H1 (cell line): ENCODE measurements at places on chromosomes 5 and 9. TPM values are rescaled to one million over a fixed set of nuclear protein-coding genes. Genes with fewer than 3 reads are reported as not detected.
A peak's percentile ranks its signal among the peaks of the same experiment; 100 is the strongest.

DNA sequence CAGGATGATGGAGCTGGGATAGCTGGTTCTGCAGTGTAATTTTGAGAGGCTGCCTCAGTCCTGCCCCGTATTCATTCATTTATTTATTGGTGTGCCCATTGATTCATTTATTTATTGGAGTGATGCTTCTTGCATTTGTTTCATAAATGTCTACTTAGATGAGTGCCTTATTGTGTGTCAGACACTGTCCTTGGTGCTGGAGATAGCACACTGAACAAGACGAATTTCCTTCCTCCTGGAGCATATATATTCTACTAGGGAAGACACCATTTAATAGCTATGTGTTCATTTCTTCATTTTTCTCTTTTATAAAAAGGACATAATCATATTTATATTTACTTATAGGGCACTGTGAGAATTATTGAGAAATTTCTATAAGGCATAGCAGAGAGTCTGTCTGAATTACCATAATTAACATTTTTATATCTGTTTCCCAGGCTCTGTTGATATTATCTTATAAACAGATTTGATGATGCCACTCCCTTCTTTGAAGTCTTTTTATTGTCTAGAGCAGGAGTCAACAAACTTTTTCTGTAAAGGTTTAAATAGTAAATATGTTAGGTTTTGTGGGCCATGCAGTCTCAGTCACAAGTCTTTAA lies 433.9 kb upstream of the ZNF608 start:
- no peak for DNase-seq
- H3K27ac ChIP-seq: no peak overlapping the region
- no peaks in the 10 kb centered on the region for H3K4me1 ChIP-seq
- no peak overlapping the region for H3K4me3 ChIP-seq

- peaks cover 12% of the 10 kb centered on the region for H3K4me1 ChIP-seq
- no peak for DNase-seq
- no peaks in the 10 kb centered on the region for H3K27me3 ChIP-seq
Observed at GRCh38 chr5:61431923-61432620, 100.0 kb downstream of the ZSWIM6 start.

DNA sequence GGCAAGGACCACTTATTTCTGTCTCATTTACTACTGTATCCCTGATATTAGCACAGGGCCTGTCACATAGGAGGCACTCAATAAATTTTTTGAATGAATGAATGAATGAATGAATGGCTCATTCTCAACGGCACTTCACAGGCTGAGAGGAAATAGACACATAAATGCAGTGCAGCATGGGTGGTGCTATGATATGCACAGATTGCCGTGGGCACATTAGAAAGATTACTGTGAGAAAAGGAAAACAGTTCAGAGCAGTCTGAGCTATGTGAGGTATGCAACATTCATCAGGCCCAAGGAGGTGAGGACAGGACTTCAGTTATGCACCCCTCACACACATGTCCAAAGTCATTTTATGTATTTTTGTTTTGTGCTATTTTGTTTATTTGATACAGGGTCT lies 6.4 kb upstream of the NOL6 start:
- H3K27me3 ChIP-seq: no peaks in the 10 kb centered on the region
- H3K36me3 ChIP-seq: no peaks in the 10 kb centered on the region
- no peak overlapping the region for H3K4me3 ChIP-seq
- DNase-seq: no peak

DNA sequence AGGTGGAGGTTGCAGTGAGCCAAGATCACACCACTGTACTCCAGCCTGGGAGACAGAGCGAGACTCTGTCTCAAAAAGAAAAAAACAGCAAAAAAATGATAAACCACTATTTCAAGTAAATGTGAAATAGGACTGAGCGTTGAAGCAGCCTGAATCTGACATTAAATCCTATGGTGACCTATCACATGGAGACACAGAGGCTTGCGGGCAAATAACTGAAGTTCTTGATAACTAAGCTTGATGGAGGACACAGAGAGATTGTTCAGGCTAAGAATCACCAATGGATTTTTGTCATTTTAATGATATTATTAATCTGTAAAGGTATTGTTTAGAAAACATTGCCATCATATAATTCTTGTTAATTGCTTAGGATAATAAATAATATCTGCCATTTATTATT lies 15.7 kb upstream of the IL6ST start:
- no peak overlapping the region for H3K4me3 ChIP-seq
- H3K27me3 ChIP-seq: no peaks in the 10 kb centered on the region
- no peak for DNase-seq

The FAM200C gene
- total RNA-seq: 6.2 and 7.3 TPM in 2 replicates

DNA sequence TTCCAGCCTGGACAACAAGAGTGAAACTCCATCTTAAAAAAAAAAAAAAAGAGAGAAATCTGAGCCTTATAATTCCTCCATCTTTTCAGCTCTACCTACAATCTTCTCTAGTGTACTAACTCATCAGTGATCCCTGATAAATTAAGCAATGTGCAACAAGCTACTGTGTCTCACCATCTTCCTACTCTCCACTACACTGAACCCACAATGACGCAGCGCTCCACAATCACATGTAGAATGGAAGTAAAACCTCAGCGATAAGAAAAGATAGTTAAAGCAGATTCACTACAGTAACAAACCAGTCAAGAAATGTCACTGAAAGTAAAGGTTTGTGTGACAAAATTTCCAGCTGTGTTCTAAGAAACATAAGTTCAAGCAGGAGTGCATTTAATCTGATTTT lies 13.5 kb downstream of the ABCA1 start:
- H3K27ac ChIP-seq: no peak overlapping the region
- H3K4me1 ChIP-seq: no peaks in the 10 kb centered on the region
- H3K36me3 ChIP-seq: no peaks in the 10 kb centered on the region
- H3K4me3 ChIP-seq: no peak overlapping the region
- no peak for DNase-seq
- H3K27me3 ChIP-seq: no peaks in the 10 kb centered on the region; the same call in 1 of the 2 replicates

DNA sequence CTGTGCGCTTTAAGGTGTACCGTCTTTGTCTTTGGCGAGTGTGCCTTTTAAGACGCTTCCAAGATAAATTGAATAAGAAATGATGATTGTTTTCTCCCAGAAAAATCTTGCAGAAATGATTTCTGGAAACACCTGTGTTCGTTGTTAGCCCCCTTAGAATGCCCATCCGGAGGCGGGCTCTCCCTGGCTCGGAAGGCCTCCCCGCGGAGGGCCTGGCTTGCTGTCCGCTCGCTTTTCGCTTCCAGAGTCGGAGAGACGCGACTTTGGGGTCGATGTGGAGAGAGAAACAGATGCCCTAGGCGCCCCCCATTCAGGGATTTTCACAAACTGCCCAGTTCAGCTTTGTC lies 23.9 kb downstream of the LECT2 start:
- H3K27me3 ChIP-seq: peaks cover 26% of the 10 kb centered on the region
- no peak for DNase-seq
- peak overlapping the region; percentile 63 for H3K4me3 ChIP-seq
- no peak overlapping the region for H3K27ac ChIP-seq
- no peaks in the 10 kb centered on the region for H3K36me3 ChIP-seq

The PFN3 gene
- not detected in 2 replicates for total RNA-seq

The MSX2 gene
- total RNA-seq: 0.38 and 0.47 TPM in 2 replicates

The CRHBP gene
- not detected in 2 replicates for total RNA-seq

- no peak overlapping the region for H3K4me3 ChIP-seq
- H3K36me3 ChIP-seq: no peaks in the 10 kb centered on the region
- H3K27me3 ChIP-seq: no peaks in the 10 kb centered on the region
- no peaks in the 10 kb centered on the region for H3K4me1 ChIP-seq
- H3K27ac ChIP-seq: no peak overlapping the region
- DNase-seq: no peak
Observed at GRCh38 chr5:175235251-175235960, 208.6 kb downstream of the DRD1 start.

DNA sequence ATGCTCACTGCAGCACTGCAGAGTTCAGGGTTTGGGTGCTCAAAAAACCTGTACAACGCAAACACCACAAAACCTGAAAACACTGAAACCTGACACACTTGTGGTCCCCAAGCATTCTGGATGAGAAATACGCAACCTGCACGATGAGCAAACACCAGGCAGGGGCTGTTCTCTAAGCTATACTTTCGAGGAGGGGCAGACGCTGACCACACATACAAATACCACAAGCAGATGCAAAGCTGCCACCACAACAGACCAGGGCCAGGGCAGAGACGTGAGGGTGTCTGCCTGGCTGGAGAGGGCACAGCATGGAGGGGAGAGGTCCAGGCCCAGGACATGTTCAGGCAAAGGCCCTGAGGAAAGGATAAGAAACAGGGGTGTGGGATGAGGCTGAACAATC lies 23.0 kb downstream of the BARHL1 start:
- H3K27me3 ChIP-seq: no peaks in the 10 kb centered on the region
- peaks cover 4% of the 10 kb centered on the region for H3K36me3 ChIP-seq
- no peak overlapping the region for H3K27ac ChIP-seq
- H3K4me1 ChIP-seq: no peaks in the 10 kb centered on the region

The TRIP13 gene
- total RNA-seq: 34.5 and 39.2 TPM in 2 replicates

The PCDHGC3 gene
- total RNA-seq: 18.6 and 19.6 TPM in 2 replicates

The CDH18 gene
- total RNA-seq: 0.32 and 0.73 TPM in 2 replicates

- DNase-seq: no peak
- H3K4me3 ChIP-seq: no peak overlapping the region
- no peaks in the 10 kb centered on the region for H3K36me3 ChIP-seq
- no peaks in the 10 kb centered on the region for H3K4me1 ChIP-seq
- no peaks in the 10 kb centered on the region for H3K27me3 ChIP-seq
Observed at GRCh38 chr5:6502421-6502820, 53.8 kb downstream of the UBE2QL1 start.

DNA sequence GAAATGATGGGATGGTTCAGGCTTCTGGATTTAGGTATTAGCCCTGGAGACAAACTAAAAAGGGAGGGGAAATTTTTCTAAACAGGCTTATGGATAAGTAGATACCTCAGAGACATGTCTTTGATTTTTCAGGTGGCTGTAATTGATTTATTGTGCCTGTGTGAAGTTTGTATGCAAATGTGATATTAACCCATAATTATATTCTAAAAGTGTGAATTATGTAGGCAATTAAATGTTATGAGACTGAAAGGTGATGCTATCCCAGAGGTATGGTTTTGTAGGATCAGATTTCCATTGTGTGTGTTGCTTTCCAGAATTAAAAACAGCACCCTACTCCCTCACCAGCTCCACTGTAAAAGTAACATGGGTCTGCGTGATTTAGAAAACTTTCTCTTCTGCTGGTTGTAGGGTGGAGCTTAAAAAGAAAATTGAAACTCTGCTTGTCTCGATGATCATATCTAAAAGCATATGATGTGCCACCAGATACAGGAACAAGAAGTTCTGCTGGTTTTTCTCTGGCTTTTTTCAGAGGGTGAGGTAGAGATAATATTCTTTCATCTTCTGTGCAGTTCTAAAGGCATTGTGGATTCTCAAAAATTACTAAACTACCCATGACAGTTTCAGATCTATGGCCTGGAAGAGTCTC lies 71.8 kb upstream of the TAF11L2 start:
- no peak overlapping the region for H3K4me3 ChIP-seq
- no peak for DNase-seq
- H3K27me3 ChIP-seq: no peaks in the 10 kb centered on the region
- no peak overlapping the region for H3K27ac ChIP-seq
- H3K36me3 ChIP-seq: no peaks in the 10 kb centered on the region
